Large intestine (tissue), 12 donors: ENCODE measurements at places on chromosomes 2 and 18. TPM values are rescaled to one million over a fixed set of nuclear protein-coding genes. Genes with fewer than 3 reads are reported as not detected.

Gene RBBP8
- polyA plus RNA-seq = 16.2 TPM

Gene TNFRSF11A
- 21.7 TPM for polyA plus RNA-seq

Gene SCYGR3
- not detected for polyA plus RNA-seq

DNA sequence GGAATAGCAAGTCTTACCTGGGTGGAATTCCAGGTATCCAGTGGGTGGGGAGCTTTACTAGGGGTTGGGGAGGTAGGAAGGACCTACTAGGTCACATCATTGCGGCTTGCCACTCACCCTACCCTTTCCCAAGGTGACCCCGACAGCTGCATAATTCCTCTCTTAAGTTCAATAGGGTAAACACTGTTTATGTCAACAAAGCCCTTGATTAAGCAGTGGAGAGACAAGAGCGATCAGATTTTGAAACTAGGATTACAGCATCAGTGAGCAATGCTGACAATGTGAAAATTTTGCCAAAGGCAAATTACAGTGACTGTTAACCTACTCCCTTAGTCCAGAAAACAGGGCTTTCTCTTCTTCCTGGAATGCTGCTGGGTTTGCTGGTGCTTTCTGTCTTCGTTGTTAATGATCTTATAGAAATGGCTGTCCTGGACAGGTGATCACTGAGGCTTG, 14.5 kb downstream of the SLC19A3 start:
- peak; percentile 55 for DNase-seq

Gene C1GALT1C1L
- polyA plus RNA-seq = 1.1 TPM

Gene SPC25
- 7.4 TPM for polyA plus RNA-seq
